ENCODE measurements at places on chromosomes 5 and 9.

GRCh38 chr9:89362647-89363310, 44.5 kb downstream of the SECISBP2 start:
- DNase-seq: no peak

DNA sequence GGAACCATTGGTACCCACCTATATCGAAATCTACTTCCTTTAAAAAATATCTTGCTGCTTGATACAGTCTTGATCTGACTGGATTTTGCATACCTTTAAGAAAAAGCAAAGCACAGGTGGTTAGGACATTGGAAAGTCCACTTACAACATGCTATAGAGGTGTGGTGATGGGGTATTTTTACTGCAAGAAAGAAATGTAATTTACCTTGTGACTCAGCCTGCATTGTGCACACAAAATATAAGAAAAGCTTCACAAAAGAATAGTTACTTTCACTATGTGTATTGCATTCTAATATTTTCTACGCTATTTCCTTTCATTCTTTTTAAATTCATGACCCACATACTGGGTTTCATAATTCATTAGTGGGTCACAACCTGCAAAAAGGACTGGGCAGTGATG, 236.2 kb upstream of the RASEF start:
- DNase-seq: no peak

- DNase-seq: no peak
Measured at GRCh38 chr5:38803246-38803645, 42.6 kb upstream of the OSMR start.

DNA sequence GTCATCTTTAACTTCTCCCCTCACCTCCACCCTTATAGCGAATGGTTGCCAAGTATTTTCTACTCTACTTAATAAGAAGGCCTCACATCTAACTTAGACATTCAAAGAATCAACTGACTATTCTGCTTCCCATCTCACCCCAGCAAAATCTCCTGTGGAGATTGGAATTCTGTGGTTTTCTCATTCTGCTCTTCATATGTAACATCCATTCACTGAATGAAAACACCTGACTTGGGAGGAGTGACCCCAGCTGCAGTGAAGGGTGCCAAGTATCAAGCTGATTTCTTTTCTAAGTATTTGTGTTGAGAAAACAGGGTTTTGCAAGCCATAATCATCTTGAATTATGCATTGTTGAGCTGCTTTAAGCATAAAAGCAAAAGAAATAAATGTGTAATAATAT, 42.5 kb upstream of the TAF1L start:
- DNase-seq: no peak

DNA sequence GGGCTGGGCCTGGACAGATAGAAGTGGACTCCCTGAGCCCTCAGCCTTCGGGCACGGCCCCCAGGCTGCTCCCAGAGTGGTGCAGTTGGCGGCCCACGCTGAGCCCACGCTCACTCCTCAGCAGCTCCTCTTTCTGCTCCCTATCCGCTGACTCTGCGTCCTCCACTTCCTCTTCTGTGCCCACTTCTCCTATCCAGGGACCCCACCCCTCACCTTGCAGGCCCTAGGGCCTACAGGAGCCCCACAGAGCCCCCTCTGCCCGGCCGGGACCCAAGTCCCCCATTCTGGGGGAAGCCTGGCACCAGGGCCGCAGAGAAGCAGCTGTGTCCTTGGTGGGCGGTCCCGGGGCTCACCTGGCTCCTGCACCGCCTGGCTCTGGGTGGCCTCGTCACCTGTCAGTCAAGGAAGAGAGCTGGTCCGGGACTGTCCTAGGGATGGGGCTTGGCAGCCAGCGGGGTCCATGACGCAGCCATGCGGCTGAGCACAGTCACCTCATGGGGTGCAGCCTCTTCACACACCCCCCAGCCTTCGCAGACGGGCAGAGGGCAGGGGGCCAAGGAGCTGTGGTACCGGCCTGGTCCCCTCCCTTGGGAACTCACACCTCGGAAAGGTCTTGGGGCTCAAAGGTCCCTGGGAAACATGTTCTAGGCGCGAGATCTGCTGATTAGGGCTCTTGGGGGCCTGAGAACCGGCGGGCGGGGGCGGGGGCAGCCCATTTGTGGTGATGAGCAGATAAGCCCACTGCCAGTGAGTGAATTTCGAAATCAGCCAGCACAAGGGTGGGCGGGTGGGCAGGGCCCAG, 5.4 kb upstream of the NRARP start:
- no peak for DNase-seq

DNA sequence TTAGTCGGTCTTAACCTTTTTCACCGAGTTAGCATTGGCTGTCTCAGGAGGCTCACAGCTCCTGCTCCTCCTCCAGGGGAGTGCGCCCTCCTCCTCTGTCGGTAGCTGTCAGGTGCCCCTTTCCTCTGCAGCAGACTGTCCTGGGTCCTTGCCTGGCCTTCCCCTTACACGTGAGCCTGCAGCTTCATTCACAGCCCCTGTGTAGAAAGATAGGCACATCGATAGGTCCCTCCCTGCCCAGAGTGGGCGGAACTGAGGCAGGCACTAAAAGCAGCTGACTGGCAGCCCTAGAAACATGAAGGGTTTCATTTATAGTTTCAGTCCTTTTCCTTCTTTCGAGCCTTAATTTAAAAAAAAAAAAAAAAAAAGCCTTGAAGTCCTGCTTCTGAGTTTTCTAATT, 17.2 kb downstream of the TENT4A start:
- DNase-seq: no peak

DNA sequence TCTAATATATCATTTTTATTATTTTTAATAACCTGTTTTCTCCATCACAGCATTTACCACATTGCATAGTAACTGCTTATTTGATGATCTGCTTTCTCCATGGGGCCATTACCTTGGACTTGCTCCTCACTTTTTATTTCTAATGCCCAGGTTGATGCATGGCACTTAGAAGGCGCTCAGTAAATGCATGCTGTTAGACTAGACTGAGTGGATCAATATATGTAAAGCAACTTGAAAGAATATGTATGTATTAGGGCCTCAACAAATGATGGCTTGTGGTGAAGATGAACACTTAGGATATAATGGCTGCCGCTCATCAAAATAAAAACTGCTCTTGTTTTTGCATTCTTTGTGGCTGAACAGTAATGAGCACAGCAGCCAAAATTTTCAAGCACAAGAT, 5.8 kb downstream of the DAPK1 start:
- no peak for DNase-seq

GRCh38 chr5:9166202-9167112, 379.4 kb downstream of the SEMA5A start:
- no peak for DNase-seq

DNA sequence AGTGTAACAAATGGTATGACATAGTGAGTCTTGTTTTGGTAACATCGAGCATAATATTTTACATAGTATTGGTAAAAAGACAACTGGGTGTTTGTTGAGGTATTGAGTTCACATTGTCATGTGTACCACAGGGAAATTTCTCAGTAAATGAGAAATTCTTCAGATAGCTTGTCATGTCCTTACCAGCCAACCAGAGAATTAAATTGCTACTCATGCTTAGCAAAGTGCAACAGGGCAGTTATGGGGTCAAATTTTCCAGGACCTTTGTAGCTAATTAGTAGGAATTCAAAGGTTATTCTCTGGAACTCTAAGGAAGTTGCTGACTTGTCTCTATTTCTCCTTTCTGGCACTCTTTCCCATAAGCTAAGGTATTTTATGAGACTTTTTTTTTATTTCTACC, 595.7 kb downstream of the EFNA5 start:
- no peak for DNase-seq

- no peak for DNase-seq
Measured at GRCh38 chr5:159101685-159102084, 2.0 kb upstream of the EBF1 start.

- peak; percentile 26 for DNase-seq
Measured at GRCh38 chr5:33423018-33423630, 17.6 kb upstream of the TARS1 start.

GRCh38 chr5:2750026-2750757, 1.3 kb downstream of the IRX2 start:
- no peak for DNase-seq

GRCh38 chr5:13187186-13187585, 757.3 kb downstream of the DNAH5 start:
- no peak for DNase-seq

DNA sequence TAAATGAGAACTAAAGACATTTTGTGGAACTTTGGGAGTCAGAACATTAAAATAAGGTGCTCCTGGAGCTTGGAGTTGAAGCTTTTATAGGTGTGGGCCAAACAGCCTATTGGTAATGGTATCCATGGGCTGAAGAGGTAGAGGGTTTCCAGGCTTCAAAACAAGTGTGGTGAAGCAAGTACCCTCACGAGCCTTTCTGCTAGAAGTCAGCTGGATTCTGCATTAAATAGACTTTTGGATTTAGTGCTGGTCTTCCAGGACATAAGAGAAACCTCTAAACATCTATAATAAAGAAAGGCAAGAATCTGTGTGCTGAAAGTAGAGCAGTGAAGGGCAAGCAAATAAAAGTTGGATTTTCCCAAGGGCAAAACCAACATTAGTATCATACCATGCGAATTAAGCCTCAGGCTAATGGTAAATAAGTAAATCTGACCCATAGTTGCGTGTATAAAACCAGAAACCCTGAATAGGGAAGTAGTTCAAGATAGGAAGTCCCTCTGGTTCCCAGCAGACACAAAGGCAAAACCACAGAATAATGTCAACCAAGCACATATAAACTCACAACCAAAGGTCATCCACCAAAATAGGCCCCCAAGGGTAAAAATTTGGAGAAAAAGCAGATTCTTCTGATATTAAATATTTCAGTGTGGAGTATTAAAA, 306.3 kb downstream of the TLE4 start:
- DNase-seq: no peak

- DNase-seq: no peak
Measured at GRCh38 chr9:35257986-35258659, 96.3 kb downstream of the UNC13B start.

- no peak for DNase-seq
Measured at GRCh38 chr5:2852446-2852845, 101.0 kb upstream of the IRX2 start.

- DNase-seq: no peak
Measured at GRCh38 chr9:14349146-14349446, 35.2 kb upstream of the NFIB start.
